Stimulated activated CD4-positive, alpha-beta T cell treated with anti-CD3 and anti-CD28 coated beads, TNF-alpha, amount 100 ng/mL, for 4 hours (primary cell): ENCODE measurements at places on chromosomes 1 and 21.

- no peak for DNase-seq
Measured at GRCh38 chr1:2358651-2359640, 32.4 kb downstream of the MORN1 start.

DNA sequence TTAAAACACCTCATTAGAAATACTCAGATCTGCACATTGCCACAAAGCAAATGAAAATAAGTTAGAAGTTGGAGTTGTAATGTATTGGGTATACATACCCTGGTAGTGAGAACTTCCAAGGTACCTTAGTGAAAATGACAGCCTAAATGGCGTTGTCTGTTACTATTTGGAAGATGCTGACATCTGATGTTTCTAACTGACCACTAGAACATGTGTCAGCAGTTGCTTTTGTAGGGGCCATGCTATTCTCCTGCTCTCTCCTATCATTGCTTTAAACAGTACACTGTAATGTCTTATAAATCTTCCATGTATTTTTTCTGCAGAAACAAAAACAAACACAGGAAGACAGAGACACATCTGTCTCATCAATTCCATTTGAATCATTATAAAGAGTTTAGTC, 40.1 kb downstream of the LAMC1 start:
- no peak for DNase-seq

GRCh38 chr1:27638047-27638734, 3.2 kb upstream of the FGR start:
- DNase-seq: no peak

DNA sequence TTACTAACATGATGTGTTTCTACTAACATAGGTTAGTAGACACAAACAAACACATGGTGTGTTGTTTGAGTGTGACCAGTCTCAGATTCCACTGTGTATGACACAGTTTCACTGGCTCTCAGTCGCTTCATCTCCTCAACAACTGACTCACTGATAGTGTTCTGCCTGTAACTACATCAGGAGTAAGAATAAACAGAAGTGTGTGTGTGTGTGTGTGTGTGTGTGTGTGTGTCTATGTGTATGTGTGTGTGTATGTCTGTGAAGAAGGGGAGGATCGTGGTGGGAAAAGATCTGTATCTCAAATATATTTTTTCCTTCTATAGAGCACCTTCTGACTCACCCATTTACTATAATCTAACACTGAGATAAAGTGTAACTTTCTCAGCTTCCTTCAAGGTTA, 391.0 kb downstream of the PTPRC start:
- no peak for DNase-seq

- DNase-seq: no peak
Measured at GRCh38 chr1:212488436-212489283, 55.9 kb downstream of the NENF start.

DNA sequence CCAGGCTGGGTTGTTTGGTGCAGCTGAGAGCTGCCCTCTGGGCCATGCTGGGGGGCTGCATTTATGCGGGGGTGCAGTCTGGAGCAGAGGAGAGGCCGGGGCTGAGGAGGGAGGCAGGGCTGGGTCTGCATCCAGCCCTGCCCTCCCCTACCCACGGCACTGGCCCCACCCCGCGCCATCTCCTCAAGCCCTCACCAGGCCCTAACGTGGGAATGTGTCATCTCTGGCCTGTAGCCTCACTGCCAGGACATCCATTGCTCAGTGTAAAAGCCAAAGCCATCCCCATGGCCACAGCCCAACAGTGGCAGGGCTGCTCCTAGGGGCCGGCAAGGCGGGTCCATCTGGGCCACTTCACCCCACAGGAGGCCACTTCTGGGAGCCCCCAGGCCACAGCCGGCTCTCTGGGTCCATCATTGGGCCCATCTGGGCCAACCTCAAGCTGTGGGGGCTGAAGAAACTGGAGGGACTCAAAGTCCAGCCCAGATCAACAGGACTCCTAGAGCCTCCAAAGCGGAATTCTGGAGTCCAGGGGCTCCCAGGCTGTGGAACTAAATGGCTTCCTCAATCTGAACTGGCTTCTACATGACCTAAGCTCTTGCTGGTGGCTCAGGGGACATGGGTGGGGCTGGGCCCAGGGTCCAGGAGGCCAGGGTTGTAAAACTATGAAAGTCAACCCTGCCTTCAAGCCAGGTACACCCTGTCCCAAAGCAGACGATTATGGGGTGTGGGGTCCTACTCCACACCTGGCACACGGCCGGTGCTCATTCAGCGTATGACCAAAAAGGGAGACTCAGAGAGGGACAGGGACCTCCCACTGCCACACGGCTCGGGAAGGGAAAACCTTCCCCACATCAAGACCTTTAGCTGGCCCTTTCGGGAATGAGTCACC, 32.6 kb downstream of the RUNX3 start:
- DNase-seq: no peak

GRCh38 chr1:240415532-240415931, 196.4 kb downstream of the GREM2 start:
- DNase-seq: no peak

- no peak for DNase-seq
Measured at GRCh38 chr21:33039536-33039935, 13.8 kb downstream of the OLIG2 start.

GRCh38 chr1:154998818-154999570, 3.6 kb upstream of the ZBTB7B start:
- DNase-seq: no peak

DNA sequence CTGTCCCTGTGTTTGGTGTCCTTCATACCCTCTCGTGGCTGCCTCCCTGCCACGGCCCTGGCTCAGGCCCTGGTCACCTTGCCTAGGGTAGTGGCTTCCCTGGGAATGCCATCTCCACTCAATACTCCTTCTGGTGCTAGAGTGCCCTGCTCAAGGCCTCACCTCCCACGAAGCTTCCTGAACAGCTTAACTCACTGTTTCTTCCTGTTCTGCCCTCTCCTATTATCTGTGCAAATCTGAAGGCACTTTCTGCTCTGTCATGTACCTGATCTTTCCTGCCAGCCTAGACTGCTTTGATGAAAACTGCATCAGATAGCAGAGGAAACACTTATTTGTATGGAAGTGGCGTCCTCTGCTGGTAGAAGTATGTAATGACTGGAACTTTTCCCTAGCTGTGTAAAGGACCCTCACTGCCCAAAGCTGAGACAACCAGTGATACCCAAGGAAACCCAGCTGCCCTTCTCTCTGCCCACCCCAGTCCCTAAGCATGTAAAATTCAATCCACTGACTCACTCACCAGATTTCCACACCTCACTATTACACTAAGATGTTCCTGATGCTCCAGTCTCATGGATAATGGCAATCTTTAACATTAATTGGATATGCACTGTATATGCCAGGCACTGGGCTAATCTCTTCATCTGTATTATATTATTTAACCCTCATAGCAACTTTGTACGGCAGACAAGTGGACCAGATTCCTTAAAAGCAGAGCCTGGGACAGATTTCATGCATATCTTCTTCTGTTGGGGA, 36.2 kb upstream of the BTG2 start:
- DNase-seq: no peak

- DNase-seq: no peak
Measured at GRCh38 chr1:66073388-66073787, 280.7 kb downstream of the PDE4B start.

DNA sequence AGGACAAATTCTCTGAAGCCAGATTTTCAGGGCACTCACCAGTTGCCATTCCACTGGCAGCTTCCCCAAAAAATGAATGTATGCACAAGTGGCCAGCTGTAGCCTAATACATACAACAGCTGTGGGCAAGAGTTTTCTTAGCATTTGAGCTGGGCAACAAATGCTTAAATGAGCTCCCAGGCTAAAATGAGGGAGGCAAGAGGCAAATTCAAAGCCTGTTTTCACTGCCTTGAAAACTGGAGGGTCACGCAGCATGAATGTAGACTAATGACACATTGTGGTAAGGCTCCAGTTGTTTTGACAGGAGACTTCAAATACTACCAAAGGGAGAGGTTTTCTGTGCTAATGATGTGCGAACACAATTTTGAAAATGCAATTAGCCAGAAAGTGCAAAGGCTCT, 88.2 kb downstream of the TIAM1 start:
- no peak for DNase-seq

GRCh38 chr1:60657926-60658325, 424.4 kb upstream of the NFIA start:
- DNase-seq: no peak

DNA sequence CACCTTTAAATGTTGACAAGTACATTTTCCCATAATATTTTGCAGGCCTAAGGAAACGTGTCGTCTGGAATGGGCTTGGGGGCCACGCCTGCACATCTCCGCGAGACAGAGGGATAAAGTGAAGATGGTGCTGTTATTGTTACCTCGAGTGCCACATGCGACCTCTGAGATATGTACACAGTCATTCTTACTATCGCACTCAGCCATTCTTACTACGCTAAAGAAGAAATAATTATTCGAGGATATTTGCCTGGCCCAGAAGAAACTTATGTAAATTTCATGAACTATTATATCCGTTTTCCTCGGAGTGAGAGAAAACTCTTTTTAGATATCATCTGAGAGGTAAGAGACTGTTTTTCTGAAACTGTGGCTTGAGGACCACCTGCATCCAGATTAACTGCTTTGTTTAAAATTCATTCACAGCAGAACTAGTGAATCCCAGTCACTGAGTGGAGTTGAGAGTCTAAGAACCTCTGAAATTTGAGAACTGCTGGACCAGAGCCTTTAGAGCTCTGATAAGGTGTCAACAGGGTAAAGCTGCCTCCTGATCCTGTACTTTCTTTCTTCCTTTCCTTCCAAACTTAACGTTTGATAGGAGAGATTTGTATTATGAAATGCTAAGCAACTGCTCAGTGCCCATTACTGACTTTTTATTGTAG, 811 bp downstream of the EXO1 start:
- no peak for DNase-seq

DNA sequence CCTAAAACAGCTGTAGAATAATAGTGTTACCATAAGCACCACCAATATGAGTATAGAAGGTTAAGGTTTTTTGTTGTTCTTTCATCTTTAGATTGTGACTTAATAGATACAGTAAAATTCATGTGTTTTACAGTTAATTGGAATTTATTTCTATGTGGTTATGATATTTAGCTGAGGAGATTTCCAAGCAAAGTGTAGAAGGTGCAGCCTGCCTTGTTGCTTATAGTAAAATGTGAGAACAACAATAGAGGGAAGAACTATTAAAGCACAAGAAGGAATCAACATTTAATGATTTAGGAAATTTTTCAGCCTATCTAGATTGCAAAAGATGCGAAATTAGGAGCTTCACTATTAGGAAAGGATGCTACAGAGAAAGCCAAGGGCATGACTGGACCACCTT, 47.9 kb downstream of the DESI2 start:
- DNase-seq: no peak

GRCh38 chr1:26213335-26213905, 20.6 kb upstream of the CEP85 start:
- DNase-seq: no peak

DNA sequence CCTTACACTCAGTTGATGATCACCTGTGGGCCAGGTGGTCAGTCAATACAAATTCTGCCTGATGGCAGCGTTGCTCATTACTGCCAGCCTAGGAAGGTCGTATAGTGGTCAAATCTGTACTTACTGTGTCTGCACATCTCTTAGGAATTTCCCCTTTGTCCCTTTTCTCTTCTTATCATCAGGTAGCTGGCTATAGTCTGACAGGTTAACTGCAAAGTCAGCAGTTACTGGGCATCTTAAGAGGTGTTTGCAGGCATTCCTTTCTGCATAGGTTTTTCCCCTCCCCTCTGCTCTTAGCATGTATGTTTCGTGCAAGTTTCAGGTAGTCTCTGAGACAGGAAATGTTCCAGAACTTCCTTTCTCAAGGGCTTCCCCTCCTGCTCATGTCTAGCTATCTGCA, 298.7 kb downstream of the LRRIQ3 start:
- DNase-seq: no peak

DNA sequence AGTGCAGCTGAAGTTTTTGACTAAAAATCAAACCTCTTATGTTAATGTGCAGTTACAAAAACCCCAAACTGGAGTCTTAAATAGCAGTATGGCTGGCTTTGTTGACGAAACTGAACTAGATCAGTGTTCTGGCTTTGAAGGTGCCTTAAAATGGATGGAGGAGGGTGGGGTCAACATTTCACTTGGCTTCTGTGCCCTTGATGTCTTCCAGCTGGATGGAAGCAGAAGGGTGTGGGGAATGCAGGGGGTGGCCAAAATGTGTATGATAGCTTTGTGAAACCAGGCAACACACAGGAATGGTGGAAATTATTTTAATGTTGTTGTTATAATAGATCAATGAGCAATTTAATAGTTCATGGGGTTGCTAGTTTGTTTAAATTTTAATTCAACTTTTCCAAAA, 96.8 kb upstream of the C1orf105 start:
- DNase-seq: no peak

DNA sequence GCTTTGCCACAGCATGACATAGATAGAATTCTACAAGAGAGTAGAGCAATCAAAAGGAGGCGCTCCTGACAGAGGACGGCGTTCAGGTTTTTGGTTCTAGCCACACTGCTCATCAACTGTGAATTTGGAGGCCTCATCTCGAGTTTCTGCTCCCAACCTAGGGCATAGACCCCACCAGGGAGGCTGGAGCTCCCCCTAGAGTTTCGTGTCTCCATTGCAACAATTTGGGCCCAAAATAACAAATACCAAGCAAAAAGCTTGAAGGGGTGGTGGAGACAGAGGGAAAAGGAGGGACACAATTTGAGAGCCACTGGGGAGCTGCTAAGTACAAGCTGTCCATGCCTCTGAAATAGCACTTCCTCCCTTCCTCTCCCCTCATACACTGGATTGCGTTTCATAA, 297.0 kb downstream of the GPATCH2 start:
- no peak for DNase-seq

DNA sequence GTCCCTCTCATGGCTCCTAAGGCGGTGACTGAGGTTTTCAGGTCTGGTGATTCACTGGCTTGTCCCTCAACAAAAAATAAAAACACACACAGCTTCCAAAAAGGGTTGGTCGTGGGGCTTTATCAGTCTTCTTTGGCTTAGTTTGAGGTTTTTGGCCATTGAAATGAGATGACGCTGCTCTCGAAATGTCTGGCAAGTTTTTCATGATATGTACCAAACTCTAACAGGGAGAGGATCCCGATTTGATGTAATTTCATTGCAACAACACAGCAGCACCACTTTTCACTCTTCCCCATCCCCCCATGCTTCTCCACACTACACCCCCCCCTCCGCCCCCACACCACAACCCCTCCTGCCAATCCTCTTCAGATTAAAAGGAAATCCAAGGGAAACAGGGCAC, 187.1 kb upstream of the NFIA start:
- DNase-seq: no peak

DNA sequence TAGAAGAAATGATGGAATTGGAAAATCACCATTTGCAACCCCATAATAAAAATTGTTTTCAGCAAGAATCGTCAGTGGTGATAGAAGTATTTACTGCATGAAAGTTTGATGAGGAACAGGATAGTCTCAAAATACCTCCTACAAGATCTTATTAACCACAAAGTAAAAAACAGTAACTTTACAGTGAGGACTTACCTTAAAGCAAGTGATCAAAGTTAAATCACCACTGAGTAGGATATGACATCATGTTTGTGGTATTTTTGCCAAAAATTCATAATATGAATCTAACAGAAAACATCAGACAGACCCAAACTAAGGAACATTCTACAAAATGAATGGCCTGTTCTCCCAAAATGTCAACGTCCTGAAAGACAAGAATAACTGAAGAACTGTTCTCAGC, 19.9 kb downstream of the ALDH9A1 start:
- DNase-seq: no peak

GRCh38 chr1:12488666-12489354, 129.2 kb downstream of the DHRS3 start:
- DNase-seq: no peak

GRCh38 chr1:72281637-72282270, 585 bp downstream of the NEGR1 start:
- DNase-seq: no peak

- no peak for DNase-seq
Measured at GRCh38 chr1:225485991-225486530, 58.2 kb upstream of the LBR start.
